Dermis blood vessel endothelial cell (primary cell): ENCODE measurements at places on chromosomes 7 and 10.

GRCh38 chr7:55903985-55904759, 16.9 kb downstream of the ZNF713 start:
- DNase-seq: no peak

- DNase-seq: no peak
Measured at GRCh38 chr7:131878777-131879176, 322.3 kb upstream of the PODXL start.

DNA sequence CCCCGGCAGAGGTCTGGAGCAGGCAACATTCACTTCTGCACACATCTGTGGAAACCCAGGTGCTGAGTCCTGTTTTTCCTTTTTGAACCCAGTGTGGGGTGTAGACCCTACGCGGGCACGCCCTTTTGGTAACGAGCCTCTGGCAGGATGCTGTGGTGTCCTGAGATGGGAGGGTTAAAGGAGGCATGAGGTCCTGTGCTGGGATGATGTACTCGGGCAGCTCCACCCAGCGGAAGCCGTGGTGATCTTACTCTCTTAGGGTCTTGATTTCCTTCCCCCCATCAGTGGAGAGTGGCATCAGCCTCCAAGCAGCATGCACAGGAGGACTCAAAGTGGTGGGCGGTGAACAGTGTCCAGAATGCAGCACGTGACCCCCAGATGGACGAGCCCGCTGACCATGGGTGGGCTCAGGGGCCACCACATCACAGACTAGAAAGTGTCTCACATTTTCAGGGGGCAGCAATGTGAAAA, 148.6 kb downstream of the DNAJB6 start:
- DNase-seq: no peak

GRCh38 chr10:18479502-18479901, 171.9 kb downstream of the NSUN6 start:
- no peak for DNase-seq

- no peak for DNase-seq
Measured at GRCh38 chr10:48478469-48478868, 126.4 kb downstream of the ARHGAP22 start.

DNA sequence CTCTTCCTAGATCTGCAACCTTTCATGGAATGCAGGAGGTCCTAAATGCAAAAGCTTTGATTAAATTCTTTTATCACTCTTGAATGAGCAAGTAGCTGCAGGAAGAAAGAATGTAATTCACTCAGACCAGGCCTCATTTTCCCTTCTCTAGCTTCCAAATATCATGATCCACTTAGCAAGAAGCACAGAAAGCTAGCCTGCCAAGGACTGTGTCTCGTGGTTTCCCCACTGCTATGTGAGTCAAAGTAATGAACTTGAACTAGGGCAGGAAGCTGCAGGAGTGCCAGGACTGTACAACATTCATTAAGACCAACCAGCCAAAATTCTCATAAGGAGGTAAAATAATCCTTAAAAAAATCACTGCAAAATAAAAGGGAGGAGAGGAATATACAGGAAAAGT, 379.2 kb downstream of the CALN1 start:
- no peak for DNase-seq

GRCh38 chr10:68301790-68302502, 29.9 kb upstream of the HNRNPH3 start:
- peak; percentile 73 for DNase-seq

- DNase-seq: peak; percentile 81
Measured at GRCh38 chr10:79146611-79147130, 77.9 kb downstream of the ZMIZ1 start.

GRCh38 chr7:156618780-156619367, 21.7 kb upstream of the RNF32 start:
- DNase-seq: no peak

GRCh38 chr10:91043173-91043910, 122.5 kb upstream of the ANKRD1 start:
- peak; percentile 62 for DNase-seq

- no peak for DNase-seq
Measured at GRCh38 chr7:44498230-44498954, 7.9 kb upstream of the NUDCD3 start.

DNA sequence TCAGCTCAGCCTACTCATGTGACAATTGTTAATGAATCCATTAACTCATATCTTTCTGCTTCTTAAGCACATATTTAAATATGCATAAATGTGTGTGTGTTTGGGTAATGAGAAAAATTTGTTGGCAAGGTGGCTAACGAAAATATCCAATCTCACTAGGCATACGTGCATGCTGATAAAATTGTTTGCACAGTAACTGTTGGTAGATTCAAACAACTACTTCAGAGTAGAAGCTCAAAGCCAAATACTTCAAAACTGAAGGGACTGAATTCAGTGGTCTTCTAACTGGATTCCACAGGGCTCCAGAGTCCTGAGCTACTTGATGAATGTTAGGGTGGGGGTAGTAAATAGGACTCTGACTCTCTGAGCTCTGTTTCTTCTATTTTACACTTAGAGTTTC, 757.0 kb downstream of the GRM8 start:
- no peak for DNase-seq

GRCh38 chr7:34087892-34088891, 182.9 kb downstream of the BMPER start:
- peak; percentile 24 for DNase-seq

- DNase-seq: no peak
Measured at GRCh38 chr7:158979023-158979529, 122.7 kb downstream of the DYNC2I1 start.

DNA sequence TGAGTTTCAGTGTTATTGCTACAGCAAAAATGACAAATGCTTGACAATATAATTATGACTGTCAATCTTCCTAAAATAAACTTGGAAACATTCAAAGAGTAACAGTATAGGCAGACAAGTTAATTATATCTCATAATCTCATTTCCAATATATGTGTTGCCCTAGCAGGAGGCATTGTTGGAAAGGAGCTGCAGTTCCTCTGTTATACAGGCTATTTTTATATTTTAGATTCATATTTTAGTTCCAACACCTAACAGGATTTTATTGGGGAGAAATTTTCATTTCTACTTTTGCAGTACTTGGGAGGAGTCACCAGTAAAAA, 19.3 kb downstream of the VOPP1 start:
- no peak for DNase-seq

DNA sequence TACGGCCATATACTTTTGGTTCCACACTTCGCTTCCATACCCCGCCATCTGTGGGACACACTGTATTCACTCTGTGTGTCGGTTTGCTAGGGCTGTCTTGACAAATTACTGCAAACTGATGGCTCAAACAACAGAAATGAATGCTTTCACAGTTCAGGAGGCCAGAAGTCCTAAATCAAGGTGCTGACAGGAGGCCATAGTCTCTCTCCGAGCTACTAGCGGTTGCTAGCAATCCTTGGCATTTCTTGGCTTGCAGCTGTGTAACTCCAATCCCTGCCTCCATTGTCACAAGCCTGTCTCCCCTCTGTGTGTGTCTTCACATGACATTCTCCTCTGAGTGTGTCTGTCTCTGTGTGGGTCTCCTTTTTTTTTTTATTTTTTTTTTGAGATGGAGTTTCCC, 28.9 kb upstream of the BMPR1A start:
- DNase-seq: no peak

DNA sequence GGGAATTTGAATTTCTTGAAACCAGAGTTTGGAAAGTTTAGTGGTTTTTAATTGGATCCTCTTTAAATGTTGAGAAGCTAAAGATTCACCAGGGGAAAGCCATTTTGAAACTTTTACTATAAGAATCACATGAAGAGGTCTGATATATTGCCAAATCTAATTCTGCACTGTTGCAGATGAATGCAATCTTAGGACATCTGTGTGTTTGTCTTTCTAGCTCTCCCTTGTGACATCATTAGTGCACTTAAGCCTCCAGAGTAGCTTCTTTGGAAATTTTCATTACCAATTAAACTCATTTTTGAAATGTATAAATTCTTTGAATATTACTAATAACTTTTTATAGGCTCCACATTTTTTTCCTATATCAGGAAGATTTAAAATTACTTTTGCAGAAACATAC, 160.2 kb downstream of the BICC1 start:
- DNase-seq: no peak

GRCh38 chr7:1973321-1974251, 259.2 kb downstream of the MAD1L1 start:
- no peak for DNase-seq

GRCh38 chr10:32375631-32376030, 28.7 kb upstream of the EPC1 start:
- no peak for DNase-seq

DNA sequence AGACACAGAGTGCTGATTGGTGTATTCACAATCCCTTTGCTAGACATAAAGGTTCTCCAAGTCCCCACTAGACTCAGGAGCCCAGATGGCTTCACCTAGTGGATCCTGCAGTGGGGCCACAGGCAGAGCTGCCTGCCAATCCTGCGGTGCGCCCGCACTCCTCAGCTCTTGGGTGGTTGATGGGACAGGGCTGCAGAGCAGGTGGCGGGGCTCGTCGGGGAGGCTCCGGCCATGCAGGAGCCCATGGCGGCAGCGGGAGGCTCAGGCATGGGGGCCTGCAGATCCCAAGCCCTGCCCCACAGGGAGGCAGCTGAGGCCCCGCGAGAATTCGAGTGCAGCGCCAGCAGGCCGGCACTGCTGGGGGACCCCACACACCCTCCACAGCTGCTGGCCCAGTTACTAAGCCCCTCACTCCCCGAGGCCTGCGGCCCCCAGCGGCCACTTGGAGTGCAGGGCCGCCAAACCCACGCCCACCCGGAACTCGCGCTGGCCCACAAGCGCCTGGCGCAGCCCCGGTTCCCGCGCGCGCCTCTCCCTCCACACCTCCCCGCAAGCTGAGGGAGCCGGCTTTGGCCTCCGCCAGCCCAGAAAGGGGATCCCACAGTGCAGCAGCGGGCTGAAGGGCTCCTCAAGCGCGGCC, 7.7 kb upstream of the BET1 start:
- no peak for DNase-seq

- DNase-seq: no peak
Measured at GRCh38 chr10:14820775-14821154, 17.1 kb downstream of the CDNF start.

DNA sequence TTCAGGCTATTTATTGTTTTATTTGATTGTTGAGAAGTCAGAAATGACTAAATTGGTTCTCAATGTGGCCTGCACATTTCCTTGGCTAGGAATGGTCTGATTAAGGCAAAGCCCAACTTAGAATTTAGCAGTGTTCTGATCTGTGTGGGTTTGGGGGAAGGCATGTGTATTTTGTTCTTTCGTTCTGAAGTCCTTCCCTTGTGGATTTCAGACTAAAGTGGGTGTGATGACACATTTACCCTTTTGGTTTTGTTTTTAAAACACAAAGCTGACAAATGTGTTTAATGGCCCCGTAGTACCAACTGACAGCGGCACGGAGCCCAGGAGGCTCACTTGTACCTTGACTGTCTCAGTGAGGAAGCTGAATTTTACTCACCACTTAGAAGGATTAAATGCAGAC, 452.3 kb upstream of the GALNT17 start:
- no peak for DNase-seq

DNA sequence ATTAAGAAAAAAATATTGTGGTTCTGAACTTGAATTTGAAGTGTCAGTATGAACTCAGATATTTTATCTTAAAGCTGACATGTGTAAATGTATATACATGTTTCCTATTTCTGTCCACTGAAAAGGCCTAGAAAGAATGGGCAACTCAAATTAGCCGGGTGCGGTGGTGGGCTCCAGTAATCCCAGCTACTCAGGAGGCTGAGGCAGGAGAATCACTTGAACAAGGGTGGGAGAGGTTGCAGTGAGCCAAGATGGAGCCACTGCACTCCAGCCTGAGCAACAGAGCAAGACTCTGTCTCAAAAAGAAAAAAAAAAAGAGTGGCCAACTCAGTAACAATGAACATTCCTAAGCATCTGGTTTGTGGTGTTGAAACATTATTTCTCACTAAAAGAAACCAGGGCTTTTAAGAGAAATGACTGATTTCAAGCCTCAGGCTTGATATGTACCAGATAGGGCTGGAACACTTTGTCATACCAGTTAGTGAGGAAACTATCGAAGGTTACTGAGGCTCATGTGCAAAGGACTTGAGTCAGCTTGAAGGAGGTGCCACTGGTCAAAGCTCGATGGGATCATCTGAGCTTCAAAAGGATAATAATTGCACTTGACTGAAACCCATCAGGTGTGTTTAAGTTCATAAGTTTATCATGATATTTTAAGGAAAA, 40.5 kb downstream of the AOAH start:
- no peak for DNase-seq

DNA sequence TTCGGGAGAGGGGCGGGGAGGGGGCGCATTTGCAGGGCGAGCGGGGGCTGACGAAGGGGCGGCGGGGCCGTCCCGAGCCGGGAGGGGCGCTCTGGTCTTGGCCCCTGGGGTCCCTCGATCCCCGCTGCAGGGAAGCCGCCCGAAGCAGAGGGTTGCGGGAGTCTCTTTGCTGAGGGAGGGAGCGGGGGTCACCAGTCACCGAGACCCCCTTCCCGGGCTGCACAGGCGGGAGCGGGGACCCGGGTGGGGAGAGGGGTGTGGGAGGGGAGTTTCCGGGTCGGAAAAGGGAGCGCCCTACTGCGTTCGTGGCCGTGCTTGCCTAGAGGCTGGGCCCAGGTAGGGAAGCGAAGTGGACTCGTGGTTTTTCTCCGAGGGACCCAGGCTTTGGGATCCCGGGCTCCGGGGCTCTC, 422 bp downstream of the AP1S1 start:
- DNase-seq: no peak

DNA sequence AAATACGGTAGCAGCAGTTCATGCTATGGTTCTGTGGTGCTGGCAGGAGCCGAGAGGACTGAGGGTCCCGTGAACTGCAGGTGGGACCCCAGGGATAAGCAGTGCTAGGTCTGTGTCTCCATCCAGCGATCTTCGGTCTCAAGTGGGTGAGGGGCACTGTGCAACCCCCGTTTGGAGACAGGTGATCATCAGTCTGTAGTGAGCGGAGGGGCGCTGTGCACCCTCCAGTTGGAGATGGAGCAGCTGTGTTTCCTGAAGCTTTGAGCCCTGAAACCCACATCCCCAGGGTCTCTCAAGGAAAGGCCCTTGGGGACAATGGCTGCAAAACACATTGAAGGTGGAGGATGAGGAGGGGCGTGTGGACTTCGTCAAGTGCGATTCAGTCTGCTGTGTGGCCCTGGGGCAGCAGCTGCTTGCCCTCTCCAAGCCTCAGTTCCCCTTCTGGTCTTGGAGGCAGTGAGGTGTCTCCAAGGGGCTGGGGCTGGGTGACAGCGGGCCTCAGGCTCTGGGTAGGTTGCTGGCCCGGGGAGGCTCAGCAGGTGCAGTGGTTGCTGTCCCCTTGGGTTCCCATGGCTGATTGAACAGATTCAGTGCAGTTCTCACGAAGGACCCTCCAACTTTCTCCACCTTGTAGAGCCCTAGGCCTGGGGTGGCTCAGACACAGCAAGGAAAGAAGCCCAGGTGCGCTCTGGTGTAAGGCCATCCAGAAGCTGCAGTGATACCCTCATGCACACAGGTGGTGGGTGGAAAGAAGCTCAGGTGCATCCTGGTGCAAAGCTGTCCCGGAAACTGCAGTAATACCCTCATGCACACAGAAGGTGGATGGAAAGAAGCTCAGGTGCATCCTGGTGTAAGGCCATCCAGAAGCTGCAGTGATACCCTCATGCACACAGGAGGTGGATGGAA, 160.6 kb downstream of the ADARB2 start:
- no peak for DNase-seq

GRCh38 chr10:100738055-100738827, 7.1 kb upstream of the PAX2 start:
- no peak for DNase-seq
